ENCODE measurements at places on chromosomes 7 and 10.

DNA sequence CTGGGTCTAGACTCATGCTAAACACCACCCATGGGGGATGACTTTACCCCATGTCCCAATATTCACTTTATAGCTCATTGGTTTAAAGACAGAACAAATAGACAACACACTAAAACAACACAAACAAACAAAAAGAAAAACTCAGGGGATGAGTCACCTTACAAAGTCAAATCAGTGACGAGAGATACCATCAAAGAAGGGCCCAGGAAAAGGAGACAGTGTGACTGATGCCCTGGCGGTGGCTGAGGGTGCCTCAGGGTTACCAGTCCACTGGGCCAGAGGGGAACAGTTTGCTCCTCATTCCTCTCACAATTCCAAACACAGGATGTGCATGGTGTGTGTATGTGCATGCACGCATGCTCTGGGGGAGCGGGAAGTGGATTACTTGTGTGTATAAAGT is 171.3 kb upstream of the PRKCQ start:
- DNase-seq = no peak

DNA sequence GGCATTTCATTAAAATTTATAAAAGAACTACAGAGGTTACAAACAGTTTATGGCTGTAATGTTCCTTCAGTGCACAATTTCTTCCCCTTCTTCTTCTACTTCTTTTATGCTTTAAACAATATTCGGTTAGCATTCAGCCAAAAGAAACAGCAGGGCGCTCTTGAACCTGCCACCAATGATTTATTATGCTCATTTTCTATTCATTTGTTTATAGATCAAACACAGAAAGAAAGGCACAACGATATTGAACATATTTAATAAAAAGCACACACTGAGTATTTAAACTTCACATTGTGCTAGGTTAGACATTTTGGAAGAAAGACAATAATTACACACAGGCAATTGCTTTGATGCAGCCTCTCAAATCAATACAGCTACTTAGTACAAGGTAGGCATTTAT is 1025.8 kb upstream of the LRRN3 start:
- no peak for DNase-seq

DNA sequence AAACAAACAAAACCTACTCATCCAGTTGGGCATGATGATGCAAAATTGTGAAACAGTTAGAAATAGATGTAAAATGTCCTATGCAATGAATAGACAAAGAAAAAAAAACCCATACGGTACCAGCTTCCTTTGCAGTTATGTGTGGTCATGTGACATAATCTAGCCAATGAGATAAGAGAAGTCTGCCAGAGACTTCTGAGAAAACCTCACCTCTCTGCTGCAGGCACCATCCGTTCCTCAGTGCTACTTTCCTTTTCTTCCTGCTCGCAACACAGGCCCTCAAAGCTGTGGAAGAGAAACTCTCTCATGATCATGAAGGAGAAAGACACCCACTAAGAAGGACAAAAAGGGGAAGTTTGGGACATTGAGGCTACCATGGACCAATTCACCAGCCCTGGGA is 76.8 kb upstream of the CARD11 start:
- peak; percentile 51 for DNase-seq

GRCh38 chr7:146375170-146375569 is 258.6 kb downstream of the CNTNAP2 start:
- no peak for DNase-seq

DNA sequence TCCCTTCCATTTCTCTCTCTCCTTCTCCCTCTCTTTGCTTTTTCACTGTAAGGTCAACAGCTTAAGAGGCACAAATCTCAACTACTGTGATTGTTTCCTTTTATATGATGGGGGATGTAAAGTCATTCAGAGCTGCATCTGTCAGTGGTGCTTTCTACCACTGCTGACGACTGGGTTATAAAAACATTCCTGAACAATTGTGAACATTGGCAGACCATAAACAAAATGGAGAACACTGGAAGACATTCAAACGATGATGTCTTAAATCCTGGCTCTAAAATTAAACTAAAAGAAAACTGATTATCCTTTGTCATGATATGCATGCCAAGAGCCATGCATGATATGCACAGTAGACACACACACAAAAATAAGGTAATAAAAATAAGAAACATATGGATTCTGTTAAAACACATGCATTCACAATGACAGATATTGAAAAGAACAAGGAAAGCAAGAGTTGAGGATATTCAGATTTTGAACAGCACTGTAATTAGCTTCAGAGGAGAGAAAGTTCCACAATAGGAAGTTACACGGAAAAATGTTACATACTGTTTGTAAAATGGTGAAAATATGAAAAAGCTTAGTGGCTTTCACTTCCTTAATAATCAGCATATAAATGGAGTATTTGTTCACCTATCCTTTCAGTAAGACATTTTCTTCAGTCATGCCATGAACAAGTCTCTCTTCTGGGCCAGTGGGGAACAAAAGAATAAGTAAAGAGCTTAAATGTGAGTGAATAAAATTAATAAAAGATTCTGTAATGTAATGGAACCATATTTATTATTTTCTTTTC is 89.2 kb downstream of the RNLS start:
- DNase-seq = no peak

- no peak for DNase-seq
These were observed 182.4 kb downstream of the PTEN start for GRCh38 chr10:88045656-88046415.

GRCh38 chr10:16566202-16566805 is 44.6 kb upstream of the C1QL3 start:
- no peak for DNase-seq

DNA sequence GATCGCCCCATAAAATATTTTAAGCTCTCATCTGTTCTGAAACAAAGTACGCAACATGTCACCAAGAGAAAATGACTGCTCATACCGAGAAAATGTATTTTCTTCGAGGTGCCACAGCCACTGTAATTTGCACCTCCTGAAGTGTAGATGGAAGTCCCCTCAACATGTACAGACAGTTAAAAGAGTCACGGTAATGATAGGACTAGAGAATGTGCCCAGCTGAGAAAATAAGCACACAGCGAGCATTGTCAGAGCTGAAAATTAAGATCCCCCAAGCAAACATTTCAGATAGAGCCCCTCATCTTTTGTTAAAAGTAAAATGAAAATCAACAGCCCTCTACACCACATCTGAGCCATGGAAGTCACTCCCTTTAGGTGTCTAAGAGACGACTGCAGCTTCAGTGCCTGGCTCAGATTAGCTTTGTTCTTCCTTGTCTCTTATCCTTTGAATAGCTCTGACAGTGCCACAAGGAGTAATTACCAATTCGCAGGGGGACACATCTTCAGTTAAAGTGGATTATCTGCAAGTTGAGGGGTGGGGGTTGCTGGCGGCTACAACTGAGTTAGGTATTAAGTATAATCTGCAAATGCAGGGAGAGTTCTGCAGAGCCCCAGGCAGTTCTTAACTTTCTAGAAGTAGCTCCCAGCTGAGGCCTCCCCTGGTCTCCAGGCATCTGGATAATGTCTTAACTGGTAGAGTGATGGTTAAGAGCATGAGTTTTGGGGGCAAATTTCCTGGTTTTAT is 222.7 kb upstream of the C7orf33 start:
- no peak for DNase-seq

GRCh38 chr7:131355917-131356777 is 28.5 kb downstream of the MKLN1 start:
- DNase-seq = no peak

- no peak for DNase-seq
These were observed 191.1 kb downstream of the SKAP2 start for GRCh38 chr7:26673271-26673670.

- DNase-seq = no peak
These were observed 45.9 kb upstream of the BET1 start for GRCh38 chr7:94050046-94050445.

All from CD4-positive, alpha-beta memory T cell (primary cell).